ENCODE measurements at places on chromosomes 16 and 17.

GRCh38 chr17:38701504-38702165 is 3.4 kb upstream of the MLLT6 start:
- DNase-seq, result peak; percentile 61

DNA sequence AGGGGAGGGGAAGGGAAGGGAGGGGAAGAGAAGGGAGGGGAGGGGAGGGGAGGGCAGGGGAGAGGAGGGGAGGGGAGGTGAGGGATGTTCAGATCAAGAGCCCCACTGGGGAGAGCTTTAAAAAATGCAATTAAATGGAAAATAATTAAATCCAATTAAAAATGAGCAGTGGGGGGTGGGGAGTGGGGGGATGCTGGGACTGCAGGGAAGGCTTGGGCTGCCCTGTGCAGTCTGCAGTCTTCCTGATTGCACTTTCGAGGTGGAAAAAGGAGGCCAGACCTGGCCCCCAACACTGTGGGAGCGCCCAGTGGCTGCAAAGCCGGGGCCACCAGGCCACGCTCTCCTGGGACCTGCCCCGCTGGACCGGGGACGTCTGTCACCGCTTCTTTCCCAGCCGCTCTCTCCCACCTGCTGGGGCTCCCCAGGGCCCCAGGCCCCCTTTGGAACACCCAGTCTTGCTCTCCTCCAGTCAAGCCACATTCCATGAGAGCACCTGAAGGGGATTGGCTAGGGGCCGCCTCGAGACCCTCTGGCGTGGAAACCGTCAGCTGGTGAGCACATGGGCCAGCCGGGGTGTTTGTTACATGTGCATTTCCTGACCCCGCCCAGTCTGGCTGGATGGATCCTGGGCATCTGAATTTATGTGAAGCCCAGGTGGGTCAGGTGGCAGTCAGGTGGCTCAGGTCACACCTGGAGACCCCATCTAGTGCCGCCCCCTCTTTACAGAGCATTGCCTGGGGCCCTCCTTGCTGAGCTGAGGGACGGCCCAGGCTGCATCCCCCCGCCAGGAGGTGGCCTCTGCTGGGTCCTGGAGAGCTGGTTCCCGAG is 37.6 kb upstream of the CBFA2T3 start:
- DNase-seq, result no peak

GRCh38 chr16:67449739-67450138 is 18.8 kb downstream of the HSD11B2 start:
- no peak for DNase-seq

DNA sequence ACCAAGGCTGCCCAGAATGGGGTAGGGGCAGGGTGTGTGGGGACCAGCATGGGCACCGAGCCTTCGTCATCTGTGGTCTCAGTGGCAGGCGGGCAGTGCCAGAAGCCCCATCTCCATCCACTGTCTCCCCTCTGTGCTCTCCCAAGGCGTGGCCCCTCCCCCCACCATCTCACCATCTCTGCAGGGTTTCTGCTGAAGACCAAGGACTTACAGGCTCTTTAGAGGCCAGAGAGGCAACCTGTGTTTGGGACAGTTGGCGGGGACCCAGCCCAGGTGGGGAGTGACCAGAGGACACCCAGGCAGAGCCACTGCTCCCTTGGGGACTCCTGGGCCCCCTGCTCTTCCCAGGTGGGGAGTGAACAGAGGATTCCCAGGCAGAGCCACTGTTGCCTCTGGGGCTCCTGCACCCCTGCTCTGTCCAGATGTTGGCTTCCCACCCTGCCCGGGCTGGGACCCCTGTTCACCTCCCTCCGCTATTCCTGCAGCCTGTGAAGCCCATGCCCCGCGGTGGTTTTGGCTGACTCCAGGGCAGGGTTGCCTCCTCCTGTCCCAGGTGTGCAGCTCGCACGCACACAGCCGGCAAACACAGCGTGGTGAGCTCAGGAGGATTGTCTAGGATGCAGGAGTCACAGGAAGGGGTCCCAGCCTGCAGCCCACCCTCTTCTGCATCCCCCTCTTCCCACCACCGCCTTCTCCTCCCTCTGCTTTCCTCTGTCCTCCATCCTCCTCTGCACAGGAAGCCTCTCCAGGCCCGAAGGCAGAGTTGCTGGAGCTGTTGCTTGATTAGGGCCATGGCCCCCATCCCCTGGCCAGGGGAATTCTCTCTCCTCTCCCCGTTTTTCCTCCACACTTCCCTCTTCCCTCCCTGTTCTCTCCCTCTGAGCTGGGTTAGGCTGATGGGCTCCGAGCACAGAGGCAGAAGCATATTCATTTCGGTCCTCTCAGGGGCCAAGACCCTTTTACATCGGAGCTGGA is 45.0 kb downstream of the SLC7A5 start:
- no peak for DNase-seq

GRCh38 chr17:56131431-56131830 is 21.8 kb upstream of the ANKFN1 start:
- no peak for DNase-seq

GRCh38 chr17:4709794-4710692 is at the start of gene ARRB2:
Gene ARRB2 (plus strand): TSS chr17:4710632. CDS start chr17:4710722, 90 bp downstream.
- DNase-seq, result peak; percentile 97

GRCh38 chr16:79217375-79218011 is 383.0 kb downstream of the MAF start:
- DNase-seq, result no peak

- no peak for DNase-seq
Measured at GRCh38 chr17:45299361-45299760, 17.5 kb downstream of the MAP3K14 start.

DNA sequence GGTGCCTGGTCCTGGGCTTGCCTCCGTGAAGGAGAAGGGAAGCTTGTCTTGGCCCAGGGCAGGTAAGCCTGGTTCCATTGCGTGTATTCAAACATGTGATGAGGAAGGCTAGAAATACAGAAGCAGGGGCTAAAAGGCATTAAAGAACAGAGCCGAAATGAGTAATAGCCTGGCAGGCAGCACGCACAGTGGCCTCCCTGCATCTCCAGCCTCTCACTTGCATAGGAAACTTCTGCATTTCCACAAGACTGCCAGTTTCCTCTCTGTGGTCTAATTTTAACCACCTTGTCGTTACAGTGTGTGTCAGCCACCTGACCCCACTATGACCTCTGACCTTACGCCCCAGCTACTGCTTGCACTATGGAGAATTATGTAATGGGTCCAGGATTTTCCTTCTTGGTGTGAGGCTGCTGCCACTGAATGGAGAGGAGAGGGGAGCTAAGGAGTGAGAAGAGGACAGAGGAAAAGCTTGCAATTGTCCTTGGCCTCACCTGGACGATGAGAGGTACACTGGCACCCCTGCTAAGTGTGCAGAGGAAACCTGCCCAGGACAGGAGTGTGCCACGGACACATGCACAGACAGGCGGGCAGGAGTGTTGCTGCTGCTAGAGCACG is 32.8 kb downstream of the HIC1 start:
- DNase-seq, result no peak

- no peak for DNase-seq
Measured at GRCh38 chr17:13212860-13213259, 195.0 kb upstream of the ELAC2 start.

GRCh38 chr16:67942510-67943255 is 1.2 kb downstream of the LCAT start:
- no peak for DNase-seq

DNA sequence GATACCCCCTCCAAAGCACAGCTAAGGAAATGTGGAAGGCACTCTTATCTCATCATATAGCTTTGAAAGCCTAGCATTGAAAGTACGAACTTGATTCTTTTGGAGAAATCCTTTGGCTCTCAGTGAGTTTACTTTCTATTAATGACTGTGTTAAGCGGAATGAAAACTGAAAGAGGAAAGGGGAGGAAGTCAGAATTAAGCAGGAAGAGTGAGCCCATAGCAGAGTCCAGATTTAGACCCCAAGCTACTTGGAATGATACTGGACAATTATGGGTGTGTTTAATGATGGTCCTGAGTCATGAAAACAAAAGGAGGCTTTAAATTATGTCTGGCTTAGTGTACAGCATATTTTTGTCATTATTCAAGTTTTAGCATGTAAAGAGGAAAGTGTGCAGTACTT is 42.2 kb downstream of the TENT4B start:
- DNase-seq, result no peak

DNA sequence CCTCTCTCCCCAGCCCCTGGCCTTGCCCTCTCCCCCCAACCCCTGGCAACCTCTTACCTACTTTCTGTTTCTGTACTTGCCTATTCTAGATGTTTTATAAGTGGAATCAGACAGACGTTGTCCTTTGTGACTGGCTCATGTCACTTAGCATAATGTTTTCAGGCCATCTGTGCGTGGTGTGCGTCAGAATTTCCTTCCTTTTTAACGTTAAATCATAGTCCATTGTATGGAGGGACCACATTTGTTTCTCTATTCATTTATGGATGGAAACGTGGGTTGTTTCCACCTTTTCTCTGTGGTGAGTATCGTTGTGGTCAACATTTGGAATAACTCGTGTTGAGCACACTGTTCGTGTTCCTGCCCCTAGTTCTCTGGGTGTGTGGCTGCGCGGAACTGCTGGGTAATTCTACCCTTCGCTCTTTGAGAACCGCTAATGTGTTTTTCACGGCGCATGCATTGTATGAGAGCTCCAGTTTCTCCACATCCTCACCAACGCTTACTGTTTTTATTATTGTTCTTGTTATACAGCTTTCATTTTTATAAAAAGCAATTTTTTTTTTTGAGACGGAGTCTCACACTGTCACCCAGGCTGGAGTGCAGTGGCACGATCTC is 26.3 kb downstream of the ACTG1 start:
- no peak for DNase-seq

GRCh38 chr16:85673529-85674417 is 15.0 kb downstream of the GINS2 start:
- no peak for DNase-seq

DNA sequence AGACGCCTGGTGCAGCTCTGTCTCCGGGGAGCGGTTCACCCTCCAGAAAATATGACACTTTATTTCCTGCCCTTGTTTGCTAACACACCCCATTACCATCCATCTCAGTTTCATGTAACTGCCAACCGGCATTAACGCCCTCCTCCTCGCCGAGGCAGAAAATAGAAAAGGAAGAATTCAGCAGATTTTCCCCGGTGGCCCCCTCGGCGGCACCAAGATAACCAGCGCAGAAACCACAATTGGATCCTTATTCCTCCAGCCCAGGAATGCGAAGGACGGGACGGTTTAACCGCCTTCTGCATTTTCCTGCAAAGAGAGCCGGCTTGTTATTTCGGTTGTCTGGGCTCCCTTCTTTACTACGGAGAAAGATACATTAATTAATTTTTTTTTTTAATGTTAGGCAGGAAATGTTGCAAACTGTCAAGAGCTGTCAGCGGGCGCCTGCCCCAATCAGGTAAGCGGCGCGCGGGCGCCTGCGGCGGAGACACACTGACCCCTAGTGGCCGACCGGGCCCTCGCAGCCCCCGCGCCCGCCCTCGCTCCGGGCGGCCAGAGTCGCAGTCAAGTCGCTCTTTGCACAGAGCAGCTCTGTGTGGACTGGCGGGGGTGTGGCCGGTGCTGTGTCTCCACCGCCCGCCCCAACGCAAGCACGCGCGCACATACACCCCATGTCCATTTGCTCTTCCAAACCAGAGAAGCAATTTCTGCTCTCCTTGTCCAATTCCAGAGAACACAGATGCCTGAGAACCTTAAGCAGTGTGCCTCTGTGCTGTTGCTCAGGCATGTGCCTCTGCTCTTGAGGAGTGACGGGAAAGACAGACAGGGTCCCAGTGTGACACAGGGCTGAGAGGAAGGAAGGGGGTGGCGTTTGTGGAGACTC is 53.6 kb downstream of the C17orf67 start:
- DNase-seq, result peak; percentile 78

DNA sequence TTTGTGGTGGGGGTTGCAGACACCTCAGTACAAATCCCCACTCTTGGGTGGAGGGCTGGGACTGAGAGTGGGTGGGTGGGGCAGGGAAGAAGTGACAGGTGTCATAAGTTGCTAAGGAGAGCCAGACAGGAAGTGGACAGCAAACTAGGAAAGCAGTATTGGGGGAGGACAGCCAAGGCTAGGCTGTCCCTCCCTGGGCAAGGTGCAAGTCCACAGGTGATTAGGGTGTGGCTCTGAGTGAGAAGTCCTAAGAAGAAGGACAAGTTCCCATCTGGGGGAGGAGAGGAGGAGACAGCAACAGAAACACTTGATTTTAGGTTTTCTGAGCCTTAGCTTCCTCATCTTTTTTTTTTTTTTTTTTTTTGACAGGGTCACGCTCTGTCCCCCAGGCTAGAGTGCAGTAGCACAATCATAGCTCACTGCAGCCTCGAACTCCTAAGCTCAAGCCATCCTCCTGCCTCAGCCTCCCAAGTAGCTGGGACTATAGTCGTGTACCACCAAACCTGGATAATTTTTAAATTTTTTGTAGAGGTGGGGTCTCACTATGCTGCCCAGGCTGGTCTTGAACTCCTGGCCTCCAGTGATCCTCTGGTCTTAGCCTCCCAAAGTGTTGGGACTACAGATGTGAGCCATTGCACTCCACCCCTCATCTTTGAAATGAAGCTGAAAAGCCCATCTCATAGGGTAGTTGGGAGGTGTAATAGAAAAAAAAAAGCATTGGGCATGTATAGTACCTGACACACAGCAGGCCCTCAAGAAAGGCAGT is 2.5 kb downstream of the MAPK3 start:
- DNase-seq, result no peak

DNA sequence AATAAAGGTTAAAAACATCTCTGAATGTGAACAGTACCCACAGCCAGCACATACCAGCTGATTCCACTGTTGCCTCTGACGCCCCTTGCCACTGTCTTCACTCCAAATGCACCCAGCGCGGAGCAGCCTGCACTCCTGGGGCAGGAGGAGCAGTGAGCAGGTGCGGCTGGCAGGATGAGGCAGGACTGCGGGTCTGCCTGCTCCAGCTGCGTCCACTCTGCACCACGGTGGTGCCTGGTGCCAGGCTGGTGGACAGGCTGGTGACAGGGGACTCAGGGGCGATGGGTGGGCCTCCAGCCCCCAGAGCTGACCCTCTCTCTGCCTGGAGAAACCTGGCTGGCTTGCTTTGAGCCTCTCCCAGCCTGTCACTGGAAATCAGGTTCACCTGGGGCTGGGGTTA is 9.4 kb downstream of the RAB40B start:
- DNase-seq, result no peak

DNA sequence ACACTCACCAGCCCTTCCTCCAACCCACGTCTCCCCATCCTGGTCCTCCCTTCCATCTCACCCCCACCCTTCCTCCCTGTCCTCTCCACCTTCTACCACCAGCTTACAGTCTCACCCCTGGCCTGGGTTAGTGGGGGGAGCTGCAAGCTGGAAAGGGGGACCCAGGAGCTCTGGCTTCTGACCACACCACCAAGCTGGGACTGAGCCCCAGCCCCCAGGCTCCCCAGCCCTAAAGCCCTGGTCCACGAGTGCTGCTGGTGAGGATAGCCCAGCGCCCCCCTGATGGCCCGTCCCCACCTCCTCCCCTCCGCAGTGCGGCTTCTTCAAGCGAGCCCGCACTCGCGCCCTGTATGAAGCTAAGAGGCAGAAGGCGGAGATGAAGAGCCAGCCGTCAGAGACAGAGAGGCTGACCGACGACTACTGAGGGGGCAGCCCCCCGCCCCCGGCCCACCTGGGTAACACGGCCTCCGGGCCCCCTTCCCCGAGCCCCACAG is 7.2 kb upstream of the PDK2 start:
- no peak for DNase-seq

- no peak for DNase-seq
Measured at GRCh38 chr17:34287875-34288274, 2.3 kb downstream of the CCL11 start.

GRCh38 chr16:4081521-4082021 is 34.7 kb downstream of the ADCY9 start:
- DNase-seq, result no peak

Measured in effector CD4-positive, alpha-beta T cell (primary cell).